ENCODE measurements at places on chromosomes 2 and 18.

GRCh38 chr2:35522450-35522849, 833.1 kb upstream of the CRIM1 start:
- no peak for DNase-seq

DNA sequence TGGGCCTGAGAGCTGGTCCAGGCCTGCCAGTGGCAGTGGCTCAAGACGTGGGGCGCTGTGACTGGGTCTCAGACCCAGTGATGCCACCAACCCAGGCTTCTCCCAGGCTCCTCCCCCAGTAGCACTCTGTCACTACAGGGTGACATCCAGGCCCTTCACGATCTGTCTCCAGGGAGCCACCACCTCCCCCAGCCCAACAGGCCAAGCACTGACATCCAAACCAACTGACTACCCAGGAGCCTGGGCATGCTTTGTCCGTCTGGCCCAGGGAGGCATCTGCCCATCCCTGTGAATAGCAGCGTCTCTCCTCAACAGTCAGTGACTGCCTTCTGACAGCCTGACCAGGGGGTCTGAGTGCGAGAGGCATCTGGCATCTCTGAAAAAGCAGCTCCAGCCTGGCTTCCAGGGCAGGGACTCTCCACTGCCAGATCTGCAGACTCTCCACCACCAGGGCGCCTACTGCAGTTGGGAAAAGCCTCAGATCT, 13.0 kb downstream of the TEX44 start:
- DNase-seq = no peak

DNA sequence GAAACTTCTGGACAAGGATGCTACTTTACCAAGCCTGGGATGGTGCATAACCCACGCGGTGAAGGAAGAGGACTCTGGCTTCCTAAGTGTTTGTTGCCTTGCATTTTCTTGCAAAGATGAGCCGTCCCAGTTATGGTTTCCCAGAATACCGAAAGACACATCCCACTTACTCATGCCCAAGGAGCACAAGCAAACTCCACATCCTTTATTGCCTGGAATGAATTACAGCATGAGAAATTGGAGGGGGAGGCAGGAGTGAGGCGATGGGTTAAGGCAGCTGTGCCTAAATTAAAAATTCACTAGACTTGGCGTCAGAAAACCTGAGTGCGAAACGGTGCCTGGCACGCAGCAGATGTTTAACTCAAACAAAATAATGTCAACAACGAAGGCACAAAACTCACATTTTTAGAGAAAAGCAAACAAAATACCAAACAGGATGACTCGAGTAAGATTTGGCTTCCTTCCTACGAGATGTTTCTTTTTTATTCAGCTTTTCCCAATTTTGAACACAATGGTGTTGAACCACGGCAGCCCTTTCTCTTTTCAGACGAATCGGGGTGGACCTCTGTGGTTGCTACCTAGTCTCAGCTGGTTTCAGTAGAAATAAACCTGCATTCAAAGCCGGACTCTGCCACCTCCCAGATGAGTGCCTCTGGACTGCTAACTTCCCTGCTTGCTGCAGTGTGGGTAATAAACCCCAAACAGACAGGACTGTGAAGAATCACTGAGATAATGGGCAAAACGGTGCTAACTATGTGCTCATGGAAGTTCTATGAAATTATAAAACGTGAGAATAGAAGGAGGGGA, 100.3 kb upstream of the NCK2 start:
- DNase-seq = no peak

GRCh38 chr2:128589681-128590080, 271.0 kb upstream of the HS6ST1 start:
- no peak for DNase-seq

DNA sequence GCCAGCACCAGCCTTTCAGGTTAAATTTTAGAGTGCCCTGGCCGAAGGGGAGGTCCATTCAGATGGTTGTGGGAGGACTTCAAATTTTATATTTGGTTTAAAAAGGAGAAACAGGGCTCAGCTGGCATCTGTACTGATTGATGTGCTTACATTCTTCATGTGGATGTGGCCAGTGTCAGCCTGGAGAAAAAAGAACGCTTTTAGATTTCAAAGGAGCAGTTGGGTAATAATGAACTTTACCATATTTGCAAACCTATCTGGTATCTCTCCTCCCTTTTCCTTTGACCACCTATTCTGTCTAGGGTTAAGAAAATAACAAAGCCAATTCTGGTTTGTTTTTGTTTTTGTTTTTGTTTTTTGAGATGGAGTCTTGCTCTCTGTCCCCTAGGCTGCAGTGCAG, 21.3 kb downstream of the RAB12 start:
- no peak for DNase-seq

Data from upper lobe of left lung (tissue), 6 donors.